ENCODE measurements at places on chromosomes 6 and 20.
A peak's percentile ranks its signal among the peaks of the same experiment; 100 is the strongest.

DNA sequence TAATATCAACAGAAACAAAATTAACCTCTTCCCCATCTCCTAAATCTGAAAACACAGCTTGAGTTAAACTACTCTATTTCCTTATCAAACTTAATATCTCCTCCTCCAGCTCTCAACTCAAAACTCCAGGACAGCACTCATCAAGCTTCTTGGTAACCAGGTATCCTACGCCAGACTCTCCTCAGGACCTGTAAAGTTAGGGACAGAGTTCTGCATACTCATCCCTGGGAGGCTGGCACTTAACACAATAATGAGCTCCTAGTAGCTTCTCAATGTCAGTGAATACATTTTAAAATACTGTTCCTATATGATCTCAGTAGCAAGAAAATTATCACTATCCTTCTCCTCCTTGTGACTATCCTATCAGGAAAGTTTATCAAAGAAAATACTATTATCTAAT lies 240.3 kb downstream of the PTPRK start:
- DNase-seq, result no peak

GRCh38 chr6:158854214-158855101 lies 35.3 kb upstream of the EZR start:
- DNase-seq, result no peak

- DNase-seq, result no peak
Observed at GRCh38 chr6:23348185-23348584, 777.8 kb upstream of the NRSN1 start.

- no peak for DNase-seq
Observed at GRCh38 chr20:3669710-3670367, 6.6 kb upstream of the GFRA4 start.

- DNase-seq, result no peak
Observed at GRCh38 chr6:41722969-41723529, 12.4 kb downstream of the TFEB start.

DNA sequence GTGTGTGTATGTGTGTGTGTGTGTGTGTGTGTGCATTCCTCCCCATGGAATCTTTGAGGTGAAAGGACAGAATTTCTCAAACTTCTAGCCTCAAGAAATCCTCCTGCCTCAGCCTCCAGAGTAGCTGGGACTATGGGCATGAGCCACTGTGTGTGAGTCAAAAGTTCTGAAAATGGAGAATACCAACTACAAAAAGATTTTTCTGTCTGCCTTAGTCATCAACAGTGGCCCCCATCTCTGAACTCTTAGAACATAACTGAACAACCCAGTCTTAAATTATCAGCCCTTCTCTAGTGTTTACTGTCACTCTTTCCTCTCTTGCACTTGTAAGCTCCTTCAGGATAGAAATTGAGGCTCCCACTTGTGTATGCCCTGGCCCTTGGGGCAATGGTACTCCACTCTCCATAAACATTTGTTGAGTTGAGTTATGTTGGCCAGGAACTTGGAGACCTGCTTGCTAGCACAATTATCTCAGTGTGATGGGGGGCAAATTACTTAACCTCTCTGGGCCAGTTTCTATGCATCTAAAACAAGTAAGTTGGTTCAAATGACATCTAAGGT lies 35.3 kb upstream of the CLIC5 start:
- DNase-seq, result no peak

DNA sequence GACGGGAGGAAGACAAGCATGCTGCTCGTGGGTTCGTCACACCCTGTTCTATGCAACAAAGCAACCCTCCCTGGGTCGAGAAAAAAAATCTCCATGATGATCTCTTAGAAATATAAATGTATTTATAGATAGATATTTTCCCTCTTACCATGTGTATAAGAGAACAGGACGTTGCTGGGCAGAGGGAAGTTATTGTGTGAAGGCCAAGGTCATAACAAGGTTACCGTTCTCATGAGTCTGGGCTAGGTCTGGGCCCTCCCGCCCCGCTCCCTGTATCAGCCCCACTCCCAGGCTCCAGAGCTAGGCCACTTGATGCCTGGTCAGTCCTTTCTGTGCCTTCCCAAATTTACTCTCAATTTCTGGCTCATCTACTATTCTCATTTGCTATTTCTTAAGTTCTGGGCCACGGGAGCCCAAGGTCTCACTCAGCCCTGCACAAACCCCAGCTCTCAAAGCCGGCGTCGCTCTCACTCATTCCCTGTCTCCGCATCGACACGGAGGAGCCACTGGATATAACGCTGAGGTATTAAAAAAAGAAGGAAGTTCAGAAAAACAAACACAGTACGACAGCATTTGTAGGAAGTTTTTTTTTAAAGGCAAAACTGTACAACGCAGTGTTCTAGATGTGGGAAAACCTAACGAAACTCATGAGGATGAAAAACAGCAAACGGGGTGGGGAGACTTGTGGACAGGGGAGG lies 96.8 kb downstream of the PSMG4 start:
- no peak for DNase-seq

GRCh38 chr6:150368762-150369161 lies at the start of gene IYD:
IYD (plus strand) TSS chr6:150369012; CDS start chr6:150369032, 20 bp downstream.
- DNase-seq, result no peak

DNA sequence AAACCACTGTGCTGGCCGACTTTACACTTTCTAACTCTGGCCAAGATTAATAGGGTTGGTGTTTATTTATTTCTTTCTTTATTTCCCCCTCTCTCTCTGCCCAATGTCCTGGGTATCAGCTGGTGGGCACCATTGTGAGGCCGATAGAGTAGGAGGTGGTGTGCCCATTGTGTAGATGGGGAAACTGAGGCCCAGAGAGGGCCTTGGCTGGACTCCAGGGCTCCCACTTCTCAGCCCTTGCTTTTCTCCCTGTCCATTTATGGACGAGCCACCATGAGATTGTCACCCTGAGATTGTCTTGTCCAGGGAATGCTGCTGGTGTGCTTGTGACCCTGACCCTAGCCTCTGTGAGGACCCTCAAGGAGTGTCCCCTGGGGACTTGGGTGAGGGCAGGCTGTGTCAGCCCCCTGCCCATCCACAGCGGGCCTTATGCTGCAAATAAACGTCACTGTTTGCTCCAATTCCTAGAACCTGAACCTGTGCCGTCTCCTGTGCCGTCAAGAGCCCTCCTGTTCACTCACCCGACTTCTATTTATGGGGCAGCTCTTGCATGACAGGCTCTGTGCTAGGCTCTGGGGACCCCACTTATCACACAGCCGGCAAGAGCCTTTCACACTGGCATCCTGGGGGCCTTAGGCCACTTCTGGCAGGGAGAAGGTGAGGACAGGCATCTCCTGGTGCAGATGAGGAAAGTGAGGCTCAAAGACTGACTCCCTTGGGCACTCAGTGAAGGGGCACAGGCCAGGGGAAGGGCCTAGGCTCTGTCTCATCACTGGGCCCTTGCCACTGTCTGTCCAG lies 24.8 kb downstream of the SUN5 start:
- DNase-seq, result no peak

- no peak for DNase-seq
Observed at GRCh38 chr6:23180504-23181293, 611.3 kb downstream of the HDGFL1 start.

- no peak for DNase-seq
Observed at GRCh38 chr6:110471726-110472365, 4.6 kb downstream of the SLC22A16 start.

DNA sequence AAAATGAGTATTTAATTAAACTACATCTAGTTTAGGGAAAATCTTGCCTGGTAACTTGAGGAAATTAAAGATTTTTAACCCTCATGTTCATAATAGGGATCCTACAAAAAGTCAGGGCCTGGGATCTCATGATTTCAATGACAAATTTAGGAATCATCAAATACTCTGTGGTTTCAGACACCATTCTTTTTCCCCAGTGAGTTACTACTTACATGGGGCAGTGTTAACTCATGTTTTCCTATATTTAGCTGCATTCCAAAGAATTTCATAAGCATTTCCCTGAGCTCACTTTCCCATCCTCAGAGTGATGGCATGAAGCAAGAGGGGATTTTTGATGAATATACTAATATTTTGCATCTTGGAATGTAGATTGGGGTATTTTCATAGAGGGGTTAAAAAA lies 321.7 kb downstream of the CENPW start:
- no peak for DNase-seq

GRCh38 chr6:155040901-155041650 lies 46.0 kb downstream of the TIAM2 start:
- no peak for DNase-seq

DNA sequence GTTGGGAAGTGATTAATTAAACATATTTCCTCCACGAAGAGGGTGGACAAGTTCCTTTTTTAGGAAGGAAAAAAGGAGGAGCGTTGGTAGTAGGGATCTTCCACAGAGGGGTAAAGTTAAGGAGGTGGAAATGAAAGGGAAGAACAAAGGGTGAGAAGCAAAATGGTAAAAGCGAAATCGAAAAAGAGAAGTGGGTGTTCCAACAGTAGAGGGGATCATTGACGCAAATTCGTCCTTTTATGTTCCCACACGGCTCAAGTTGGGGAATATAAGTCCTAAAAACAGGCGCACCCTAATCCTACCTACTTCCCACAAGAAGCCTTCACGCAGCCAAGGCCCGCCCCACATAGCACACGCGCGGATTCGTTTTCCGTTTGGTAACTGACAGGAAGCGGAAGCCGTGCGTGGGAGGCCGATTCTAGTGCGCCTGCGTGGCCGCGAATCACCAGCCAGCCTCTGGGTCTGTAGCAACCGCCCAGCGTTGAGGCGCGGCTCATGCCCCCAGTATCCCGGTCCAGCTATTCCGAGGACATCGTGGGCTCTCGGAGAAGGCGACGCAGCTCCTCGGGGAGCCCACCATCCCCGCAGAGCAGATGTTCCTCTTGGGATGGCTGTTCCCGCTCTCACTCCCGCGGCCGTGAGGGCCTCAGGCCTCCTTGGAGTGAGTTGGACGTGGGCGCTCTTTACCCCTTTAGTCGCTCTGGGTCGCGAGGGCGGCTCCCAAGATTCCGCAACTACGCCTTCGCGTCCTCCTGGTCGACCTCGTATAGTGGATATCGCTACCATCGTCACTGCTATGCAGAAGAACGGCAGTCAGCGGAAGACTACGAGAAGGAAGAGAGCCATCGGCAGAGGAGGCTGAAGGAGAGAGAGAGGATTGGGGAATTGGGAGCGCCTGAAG lies at the start of gene NKAPL:
Gene NKAPL, plus strand, starts transcription at position 421 of the 901 bp plus-strand sequence. Its CDS starts 75 bp downstream, at position 496.
- peak; percentile 24 for DNase-seq

DNA sequence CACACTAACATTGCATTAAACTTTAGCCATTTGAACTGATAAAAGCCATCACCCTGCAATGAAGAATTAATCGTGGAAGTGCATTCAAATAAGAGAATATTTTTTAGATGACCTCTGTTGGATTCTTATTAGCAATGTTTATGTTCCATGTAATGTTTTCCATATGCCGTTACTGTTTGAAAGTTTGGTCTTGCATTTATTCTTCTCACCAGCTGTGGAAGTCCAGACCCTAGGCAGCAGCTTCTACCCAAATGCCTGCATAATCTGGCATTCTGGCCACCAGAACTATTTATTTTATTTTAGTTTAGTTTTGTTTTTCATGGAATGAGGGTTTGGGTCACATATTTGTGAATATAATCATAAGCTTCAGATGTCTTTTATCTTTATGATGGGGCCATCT lies 140.4 kb downstream of the SAMD5 start:
- DNase-seq, result no peak

DNA sequence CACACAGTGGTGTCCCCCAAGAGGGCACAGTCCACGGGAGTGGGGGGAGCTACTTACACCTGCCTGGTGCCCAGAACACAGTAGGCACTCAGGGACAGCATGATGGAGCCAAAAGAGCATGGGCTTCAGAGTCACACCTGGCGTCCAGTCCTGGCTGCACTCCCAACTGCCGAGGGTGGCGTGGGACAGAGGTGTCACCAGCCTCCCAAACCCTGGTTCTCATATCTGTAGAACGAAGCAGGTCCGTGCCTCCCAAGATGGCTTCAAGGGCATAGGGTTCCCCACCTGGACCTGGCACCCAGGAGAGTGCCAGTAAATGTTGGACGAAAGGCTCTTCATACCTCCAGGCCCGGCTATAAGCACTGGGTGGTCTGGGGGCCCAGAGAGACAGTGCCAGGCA lies 8.9 kb downstream of the HRH3 start:
- no peak for DNase-seq

GRCh38 chr6:124119596-124119995 lies 315.9 kb downstream of the NKAIN2 start:
- DNase-seq, result no peak

GRCh38 chr6:143607974-143608373 lies 69.8 kb upstream of the PHACTR2 start:
- DNase-seq, result no peak

- DNase-seq, result no peak
Observed at GRCh38 chr20:57372581-57373350, 18.4 kb upstream of the RBM38 start.

DNA sequence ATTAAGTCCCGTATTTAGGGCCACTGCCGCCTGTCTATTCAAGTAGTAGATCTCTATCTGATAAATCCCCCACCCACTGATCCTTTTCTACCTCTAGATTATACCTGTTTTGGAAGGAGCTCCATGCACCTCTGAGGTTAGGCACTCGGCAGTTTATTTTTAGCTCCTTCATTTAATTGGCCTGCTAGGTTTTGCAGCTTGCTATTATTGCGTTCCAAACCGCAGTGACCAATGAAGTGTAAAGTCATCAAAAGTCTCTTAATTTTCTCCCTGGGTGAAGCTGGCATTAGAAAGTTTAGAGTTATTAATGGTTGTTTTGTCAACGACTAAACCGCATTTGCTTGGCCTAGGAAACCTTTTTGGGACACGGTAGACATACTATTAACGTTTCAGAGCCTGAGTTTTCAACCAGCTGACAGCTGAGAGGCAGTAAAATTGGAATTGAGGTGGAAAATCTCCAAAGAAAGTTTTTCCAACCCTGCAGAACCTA lies 60.0 kb downstream of the RFPL4B start:
- no peak for DNase-seq

- DNase-seq, result no peak
Observed at GRCh38 chr6:11650025-11650696, 112.6 kb downstream of the TMEM170B start.

DNA sequence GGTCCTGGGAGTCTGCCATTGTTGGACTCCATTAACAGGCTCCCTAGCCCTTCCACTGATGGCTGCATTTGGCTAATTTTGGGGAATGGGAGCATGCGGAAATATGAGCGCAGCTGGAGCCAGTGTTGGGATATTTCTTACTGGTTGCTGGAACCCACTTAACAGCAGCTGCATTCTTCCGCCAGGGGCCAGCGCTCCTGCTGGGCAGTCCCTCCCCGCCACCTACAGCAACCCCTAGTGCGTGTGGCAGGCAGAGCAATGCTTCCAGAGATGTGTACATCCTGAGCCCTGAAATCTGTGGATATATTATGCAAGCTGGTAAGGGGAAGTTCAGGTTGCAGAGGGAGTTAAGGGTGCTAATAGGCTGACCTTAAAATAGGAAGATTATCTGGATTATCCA lies 16.4 kb downstream of the CST8 start:
- DNase-seq, result no peak

Data from activated T-helper 1 cell treated with Interleukin-2 at 50 U/mL for 16 hours (primary cell).